ENCODE measurements at places on chromosomes 5 and 9.

GRCh38 chr5:133995341-133995740 lies 9.4 kb downstream of the VDAC1 start:
- DNase-seq = no peak

- no peak for DNase-seq
Observed at GRCh38 chr9:68927165-68927564, 86.7 kb downstream of the PRKACG start.

GRCh38 chr9:124216474-124217176 lies 41.1 kb upstream of the NEK6 start:
- no peak for DNase-seq

GRCh38 chr9:2838371-2839000 lies 5.4 kb downstream of the PUM3 start:
- no peak for DNase-seq

GRCh38 chr5:157750320-157750719 lies 6.8 kb downstream of the LSM11 start:
- DNase-seq = no peak

DNA sequence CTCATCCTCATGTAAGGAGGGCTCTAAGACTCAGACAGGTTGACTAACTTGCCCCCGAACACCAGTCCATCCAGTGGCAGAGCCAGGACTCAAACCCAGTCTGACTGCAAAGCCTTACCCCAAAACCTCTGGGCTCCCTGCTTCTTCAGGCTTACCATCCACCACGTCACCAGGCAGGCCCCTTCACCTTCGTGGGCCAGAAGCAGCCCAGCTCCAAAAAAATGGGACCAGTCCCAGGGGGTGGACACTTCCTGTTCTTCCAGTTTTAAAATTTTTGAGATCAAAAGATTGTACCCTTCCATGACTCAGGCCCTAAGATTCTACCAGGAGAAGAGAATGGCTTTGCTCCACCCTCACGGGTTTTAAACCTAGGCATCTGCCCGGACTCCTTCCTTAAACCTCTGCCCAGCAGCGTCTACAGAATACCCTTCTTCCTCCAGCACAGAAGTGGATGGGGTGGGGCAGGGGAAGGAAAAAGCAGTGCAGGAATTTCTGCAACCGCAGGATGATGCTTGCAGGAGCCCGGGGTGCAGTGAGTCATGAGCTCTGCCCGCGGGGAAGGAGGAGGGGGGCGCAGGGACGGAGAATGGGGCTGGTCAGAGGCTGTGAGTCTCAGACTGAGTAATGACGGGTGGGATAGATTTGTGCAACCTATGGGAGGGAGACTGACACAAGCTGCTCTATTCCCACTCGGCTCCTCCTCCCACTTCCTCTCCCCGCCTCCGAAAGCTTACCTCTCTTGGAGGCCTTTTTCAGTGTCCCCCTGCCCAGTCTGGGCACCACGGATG lies 50.4 kb upstream of the STXBP1 start:
- DNase-seq = peak; percentile 95

DNA sequence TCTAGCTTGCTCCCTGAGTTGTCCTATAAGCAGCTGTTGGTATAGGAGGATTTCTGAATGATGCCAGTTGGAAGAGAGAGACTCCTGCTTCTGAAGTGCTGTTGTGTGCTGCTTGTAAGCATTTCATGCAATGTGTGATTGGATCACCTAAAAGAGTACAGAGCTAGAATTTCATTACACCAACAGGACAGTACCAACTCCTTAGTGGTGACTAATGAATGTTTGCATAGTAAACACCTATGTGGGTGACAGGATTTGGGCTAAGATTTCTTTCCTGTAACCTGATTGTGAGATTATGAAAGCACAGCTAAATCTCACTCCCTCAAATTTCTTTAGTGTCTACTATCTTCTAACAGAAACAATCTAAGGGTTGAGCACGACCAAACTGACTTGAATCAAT lies 67.0 kb downstream of the GCNT1 start:
- DNase-seq = no peak

DNA sequence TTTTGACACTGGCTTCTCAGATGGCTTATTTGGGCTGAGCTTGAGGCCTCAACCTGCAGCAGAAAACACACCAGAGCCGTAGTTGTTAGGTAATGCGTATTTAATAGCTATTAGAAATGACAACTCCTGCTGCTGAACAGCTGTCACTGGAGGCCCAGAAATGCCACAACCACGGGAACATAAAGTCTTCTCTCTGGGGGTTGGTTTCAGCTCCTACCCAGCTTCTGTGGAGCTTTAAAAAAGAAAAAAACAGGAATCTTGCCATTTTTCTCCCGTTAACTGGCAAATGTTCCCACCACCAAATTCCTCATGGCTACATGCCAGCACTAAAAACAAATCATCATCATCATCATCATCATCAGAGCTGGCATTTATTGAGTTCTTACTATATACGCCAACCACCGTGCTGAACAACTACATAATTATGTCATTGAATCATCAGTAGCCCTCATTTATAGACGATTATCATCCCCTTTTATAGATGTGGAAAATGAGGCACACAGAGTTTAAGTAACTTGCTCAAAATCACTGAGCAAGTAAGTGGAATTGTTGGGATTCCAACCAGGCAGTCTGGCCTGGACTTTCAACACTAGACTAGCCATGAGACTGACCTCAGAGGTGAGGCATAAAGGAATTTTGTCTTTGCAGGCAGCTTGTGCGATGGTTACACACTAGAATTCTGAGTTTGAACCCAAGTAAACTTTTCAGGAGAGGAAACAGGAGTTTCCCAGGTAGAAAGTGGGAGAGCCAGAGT lies 185.3 kb upstream of the WWC1 start:
- peak; percentile 44 for DNase-seq

DNA sequence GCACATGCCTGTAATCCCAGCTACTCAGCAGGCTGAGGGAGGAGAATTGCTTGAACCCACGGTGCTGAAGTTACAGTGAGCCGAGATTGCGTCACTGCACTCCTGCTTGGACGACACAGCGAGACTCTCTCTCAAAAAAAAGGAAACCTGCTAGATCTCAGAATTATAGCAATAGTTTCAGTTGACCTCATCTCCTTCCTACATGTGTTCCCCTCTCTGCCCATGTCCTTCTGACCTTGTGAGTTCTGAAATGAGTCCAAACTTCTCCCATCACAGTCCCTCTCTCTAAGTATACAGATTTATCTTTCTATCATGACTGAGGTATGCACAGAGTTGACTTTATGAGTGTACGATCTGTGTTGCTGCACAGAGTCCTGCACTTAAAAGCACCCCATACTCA lies 44.6 kb upstream of the SHOC1 start:
- DNase-seq = no peak

- DNase-seq = no peak
Observed at GRCh38 chr5:7541898-7542297, 146.0 kb downstream of the ADCY2 start.

- DNase-seq = no peak
Observed at GRCh38 chr5:62312674-62313073, 6.7 kb downstream of the KIF2A start.

- peak; percentile 92 for DNase-seq
Observed at GRCh38 chr9:107251756-107252322, 31.2 kb upstream of the RAD23B start.

GRCh38 chr5:28415791-28416443 lies 1377.5 kb upstream of the CDH9 start:
- no peak for DNase-seq

- no peak for DNase-seq
Observed at GRCh38 chr9:114084282-114085073, 6.4 kb upstream of the AMBP start.

DNA sequence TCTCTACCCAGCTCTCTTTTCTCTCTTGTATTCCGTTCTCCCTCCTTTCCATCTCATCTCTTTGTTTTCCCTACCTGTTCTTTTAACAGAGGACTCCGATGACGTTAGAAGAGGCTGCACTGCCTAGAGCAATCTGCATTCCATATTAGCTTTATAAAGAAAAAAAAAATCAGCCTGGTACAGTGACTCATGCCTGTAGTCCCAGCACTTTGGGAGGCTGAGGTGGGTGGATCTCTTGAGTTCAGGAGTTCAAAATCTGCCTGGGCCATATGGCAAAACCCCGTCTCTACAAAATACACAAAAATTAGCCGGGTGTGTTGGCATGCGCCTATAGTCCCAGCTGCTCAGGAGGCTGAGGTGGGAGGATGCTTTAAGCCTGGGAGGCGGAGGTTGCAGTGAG lies 49.0 kb downstream of the DAPK1 start:
- DNase-seq = no peak

DNA sequence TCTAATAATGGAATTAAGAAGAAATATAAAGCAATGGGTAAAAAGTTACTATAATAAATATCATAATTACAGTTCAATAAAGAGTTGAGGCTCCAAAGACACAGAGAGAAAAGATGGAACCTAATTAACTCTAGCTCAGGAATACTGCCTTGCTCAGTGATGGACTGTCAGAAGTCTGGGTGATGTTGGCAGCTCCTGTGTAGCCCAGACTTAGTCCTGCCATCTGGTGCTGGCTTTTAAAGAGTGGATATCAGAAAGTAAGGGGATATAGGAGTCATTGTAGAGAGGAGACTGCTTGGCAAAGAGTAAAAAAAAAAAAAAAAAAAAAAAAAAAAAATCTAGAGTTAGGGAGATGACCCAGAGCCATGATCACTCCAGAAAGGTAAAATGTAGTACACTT lies 551.9 kb upstream of the DMAC1 start:
- DNase-seq = no peak

DNA sequence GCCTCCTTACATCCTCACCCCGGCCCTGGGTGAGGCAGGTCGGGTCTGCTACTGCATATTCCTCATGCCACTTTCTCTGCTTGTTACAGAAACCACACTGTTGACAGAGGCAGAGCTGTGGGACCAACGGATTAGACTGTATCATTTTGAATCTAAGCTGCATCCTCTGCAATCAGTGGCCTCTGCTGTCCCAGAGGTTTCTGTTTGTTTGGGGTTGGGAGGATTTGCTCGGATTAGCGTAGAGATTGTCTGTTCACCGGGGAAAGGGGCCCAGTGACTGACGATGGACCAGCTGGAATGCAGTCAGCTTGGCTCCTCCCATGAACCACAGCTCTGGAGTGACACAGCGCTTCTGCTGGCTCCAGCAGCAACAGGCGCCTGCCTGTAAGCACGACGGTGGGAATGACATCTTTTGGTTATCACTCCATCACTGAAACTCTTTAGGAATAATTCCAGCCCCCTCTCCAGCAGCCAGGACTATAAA lies 37.3 kb upstream of the ADRA1B start:
- DNase-seq = peak; percentile 79

- DNase-seq = no peak
Observed at GRCh38 chr9:97954550-97954989, 16.6 kb upstream of the HEMGN start.

- peak; percentile 49 for DNase-seq
Observed at GRCh38 chr9:38017149-38017884, 51.7 kb downstream of the SHB start.

- no peak for DNase-seq
Observed at GRCh38 chr9:134388976-134389375, 62.7 kb downstream of the RXRA start.

GRCh38 chr5:98503616-98504015 lies 269.8 kb upstream of the RGMB start:
- no peak for DNase-seq

DNA sequence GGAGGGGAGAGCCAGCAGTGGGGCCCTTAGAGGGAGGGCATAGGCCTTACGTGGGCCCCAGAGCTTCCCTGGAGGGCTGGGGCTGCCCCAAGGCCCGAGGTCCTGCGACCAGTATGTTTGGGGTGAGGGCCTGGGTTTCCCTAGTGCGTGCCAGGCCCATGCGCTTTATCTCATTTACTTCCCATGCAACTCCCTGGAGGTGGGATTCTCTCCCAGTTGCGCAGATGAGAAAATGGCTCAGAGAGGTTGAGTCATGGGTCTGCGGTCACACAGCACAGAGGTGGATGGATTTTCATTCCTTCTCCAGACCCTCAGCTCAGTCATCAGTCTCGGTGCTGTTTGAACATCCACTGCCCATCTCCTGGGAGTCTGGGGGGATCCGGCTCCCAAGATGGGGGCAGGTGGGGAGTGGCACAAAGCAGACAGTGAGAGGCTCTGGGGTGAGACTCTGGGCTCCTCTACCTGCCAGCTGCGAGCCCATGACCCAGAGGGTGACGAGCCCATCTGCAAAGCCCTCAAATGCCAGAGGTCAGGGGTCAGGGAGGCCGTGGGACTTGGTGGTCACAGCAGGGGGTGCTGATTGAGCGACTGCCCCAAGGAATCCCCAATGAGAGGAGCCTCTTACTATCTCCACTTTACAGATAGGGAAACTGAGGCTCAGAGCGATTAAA lies 171.2 kb downstream of the GAPVD1 start:
- DNase-seq = no peak

- no peak for DNase-seq
Observed at GRCh38 chr9:124014956-124015660, 3.5 kb downstream of the LHX2 start.

- DNase-seq = no peak
Observed at GRCh38 chr5:93417490-93417889, 163.5 kb downstream of the NR2F1-AS1 start.

- DNase-seq = no peak
Observed at GRCh38 chr9:107214915-107215314, 68.2 kb upstream of the RAD23B start.

- no peak for DNase-seq
Observed at GRCh38 chr5:107324071-107324470, 346.7 kb downstream of the EFNA5 start.

Data from fibroblast of skin of left biceps (primary cell).